ENCODE measurements at places on chromosomes 11 and 22.

GRCh38 chr11:118213201-118213600, 11.6 kb downstream of the JAML start:
- no peak for DNase-seq
- H3K36me3 ChIP-seq, result no peaks in the 10 kb centered on the region
- no peak overlapping the region for H3K4me3 ChIP-seq
- H3K27me3 ChIP-seq, result peaks cover 53% of the 10 kb centered on the region
- no peak overlapping the region for H3K27ac ChIP-seq

- peak; percentile 46 for DNase-seq
- peaks cover 6% of the 10 kb centered on the region for H3K4me1 ChIP-seq
These were observed 51.1 kb upstream of the MUC15 start for GRCh38 chr11:26623076-26623659.

DNA sequence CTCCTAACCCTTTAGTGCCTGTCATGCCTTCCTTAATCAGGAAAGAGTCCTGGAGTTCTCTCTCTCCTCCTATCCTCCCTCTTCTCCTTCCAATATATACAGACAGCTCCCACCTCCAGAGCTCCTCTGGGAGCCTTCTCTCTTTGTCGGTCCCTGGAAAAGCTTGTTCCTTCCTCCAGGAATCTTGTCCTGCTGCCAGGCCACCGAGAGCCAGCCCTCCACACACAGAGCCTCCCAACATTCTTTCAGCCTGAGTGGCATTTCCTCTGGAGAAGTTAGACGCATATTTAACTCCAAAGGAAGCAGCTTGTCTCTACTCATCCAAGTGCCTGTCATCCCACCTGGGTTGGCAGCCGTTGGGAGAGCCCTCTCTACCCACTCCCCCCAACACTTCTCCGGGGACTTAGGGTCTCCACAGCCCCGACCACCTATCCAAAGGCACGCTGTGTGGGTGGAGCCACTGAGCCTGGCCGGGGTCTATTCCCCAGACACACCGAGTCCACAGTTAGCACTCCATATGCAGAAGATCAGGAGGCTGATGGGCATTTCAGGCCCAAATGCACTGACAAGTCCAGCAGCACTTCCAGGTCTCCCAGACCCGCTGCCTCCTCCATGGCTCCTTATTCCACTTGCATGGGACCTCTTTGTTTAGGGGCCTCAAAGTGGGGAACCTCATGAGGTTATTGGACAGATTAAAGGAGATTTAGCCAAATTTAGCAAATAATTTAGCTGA, 31.1 kb downstream of the DKK3 start:
- no peaks in the 10 kb centered on the region for H3K27me3 ChIP-seq
- no peaks in the 10 kb centered on the region for H3K36me3 ChIP-seq
- peak overlapping the region; percentile 69 for H3K27ac ChIP-seq
- peak overlapping the region; percentile 8 for H3K4me3 ChIP-seq

DNA sequence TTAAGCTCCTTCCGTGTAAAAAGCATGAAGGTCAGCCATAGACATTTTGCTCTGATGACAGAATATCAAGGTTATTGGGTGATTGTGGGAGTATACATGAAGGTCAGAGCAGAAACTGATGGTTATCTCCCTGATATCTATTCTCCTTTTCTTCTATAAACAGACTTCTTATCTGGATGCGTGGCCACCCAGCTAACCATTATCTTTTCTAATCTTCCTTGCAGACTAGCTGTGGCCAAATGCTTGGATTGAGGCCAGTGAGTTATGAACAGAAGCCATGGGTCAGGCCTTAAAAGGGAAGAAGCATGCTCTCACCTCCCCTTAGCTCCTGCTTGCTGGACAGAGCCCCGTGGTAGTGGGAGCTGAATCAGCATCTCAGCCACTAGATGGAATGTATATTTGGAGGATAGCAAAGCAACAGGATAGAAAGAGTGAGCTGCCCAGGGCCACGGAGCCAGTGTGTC, 31.3 kb upstream of the LRRC55 start:
- no peak for DNase-seq
- H3K4me1 ChIP-seq, result no peaks in the 10 kb centered on the region
- H3K36me3 ChIP-seq, result no peaks in the 10 kb centered on the region
- no peak overlapping the region for H3K4me3 ChIP-seq
- peaks cover 5% of the 10 kb centered on the region for H3K27me3 ChIP-seq
- no peak overlapping the region for H3K27ac ChIP-seq

GRCh38 chr11:106420048-106420665, 342.7 kb downstream of the AASDHPPT start:
- peaks cover 14% of the 10 kb centered on the region for H3K4me1 ChIP-seq
- no peak overlapping the region for H3K27ac ChIP-seq
- no peaks in the 10 kb centered on the region for H3K27me3 ChIP-seq

- no peak overlapping the region for H3K4me3 ChIP-seq
- H3K27ac ChIP-seq, result peak overlapping the region; percentile 1
- no peak for DNase-seq
- no peaks in the 10 kb centered on the region for H3K27me3 ChIP-seq
These were observed 38.2 kb downstream of the PITPNB start for GRCh38 chr22:27880778-27881394.

DNA sequence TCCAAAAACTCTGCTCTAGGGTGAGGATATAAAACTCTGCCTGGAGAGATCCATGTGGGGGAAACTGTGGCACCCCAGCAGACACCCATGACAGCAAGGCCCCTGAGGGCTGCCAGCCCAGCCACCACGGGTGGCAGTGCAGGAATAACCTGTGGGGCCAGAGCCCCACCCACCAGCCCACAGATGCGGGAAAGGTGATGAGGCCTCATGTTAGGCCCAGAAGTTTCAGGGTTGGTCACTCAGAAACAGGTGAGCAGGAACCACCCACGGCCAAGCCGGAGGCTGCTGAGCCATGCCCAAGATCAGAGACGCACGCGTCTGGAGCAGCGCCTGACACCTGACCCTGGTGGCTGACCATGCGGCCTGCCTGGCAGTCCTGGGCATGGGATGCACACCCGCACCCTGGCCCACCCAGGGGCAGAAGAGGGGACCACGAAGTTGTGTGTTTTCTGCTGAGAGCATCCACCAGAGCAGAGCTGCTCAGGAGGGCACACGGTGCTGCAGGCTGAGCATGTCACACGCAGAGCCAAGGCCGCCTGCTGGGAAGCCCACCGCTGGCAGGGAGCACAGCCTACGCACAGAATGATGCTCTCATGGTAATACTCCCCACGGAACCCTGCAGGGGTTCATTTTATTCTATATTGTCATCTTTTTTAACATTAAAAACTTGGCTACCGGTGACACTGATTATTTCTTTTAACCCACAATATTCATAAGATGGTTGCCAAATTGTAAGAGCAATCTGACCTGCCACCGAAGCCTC, 41.2 kb downstream of the DUSP8 start:
- no peak overlapping the region for H3K27ac ChIP-seq
- DNase-seq, result no peak
- peaks cover 19% of the 10 kb centered on the region for H3K4me1 ChIP-seq

- DNase-seq, result no peak
- H3K4me3 ChIP-seq, result no peak overlapping the region
- no peak overlapping the region for H3K27ac ChIP-seq
- H3K36me3 ChIP-seq, result no peaks in the 10 kb centered on the region
These were observed 51.1 kb downstream of the IGSF9B start for GRCh38 chr11:133905677-133906156.

GRCh38 chr11:9022961-9023680, 19.3 kb upstream of the NRIP3 start:
- H3K36me3 ChIP-seq, result no peaks in the 10 kb centered on the region
- H3K4me3 ChIP-seq, result no peak overlapping the region
- H3K27ac ChIP-seq, result no peak overlapping the region

GRCh38 chr11:69114362-69114761, 41.4 kb upstream of the SMIM38 start:
- no peak for DNase-seq
- H3K4me3 ChIP-seq, result no peak overlapping the region
- H3K36me3 ChIP-seq, result no peaks in the 10 kb centered on the region
- H3K4me1 ChIP-seq, result no peaks in the 10 kb centered on the region
- no peak overlapping the region for H3K27ac ChIP-seq
- peaks cover 30% of the 10 kb centered on the region for H3K27me3 ChIP-seq

DNA sequence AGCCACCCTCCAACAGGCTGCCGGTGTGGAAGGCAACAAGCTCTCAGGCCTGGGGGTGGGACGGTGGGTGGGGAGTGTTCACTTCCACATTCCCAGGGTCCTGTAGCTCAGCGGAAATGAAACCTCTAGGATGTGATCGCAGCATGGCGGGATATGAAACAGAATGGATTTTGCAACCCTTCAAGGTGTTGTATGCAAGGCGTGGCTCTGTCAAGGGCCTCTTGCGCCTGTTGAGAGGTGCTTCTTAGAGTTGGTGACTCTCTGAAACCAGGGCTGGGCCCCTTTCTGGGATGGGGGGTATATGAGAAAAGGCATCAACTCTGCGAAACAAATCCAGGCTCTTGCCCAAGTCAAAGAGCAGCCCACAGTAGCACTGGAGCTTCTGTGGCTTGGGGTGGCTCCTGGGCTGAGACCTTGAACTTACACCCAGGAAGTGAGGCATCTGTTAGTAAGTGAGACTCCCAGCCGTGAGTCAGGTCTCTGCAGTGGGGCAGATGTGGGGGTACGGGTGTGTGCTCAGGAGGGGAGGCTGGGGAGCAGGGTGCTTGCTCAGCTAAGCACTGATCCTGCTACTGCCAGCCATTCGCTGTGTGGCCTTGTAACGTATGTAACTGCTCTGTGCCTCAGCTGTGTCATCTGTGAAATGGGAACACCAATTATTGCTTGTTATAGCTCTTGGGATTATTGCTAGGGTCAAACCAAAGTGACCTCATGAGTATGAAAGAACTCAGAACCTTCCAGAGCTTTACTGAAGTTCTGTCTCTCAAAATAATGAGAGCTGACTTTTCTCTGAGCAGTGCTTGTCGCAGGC, 28.3 kb downstream of the NECTIN1 start:
- no peak overlapping the region for H3K27ac ChIP-seq
- H3K36me3 ChIP-seq, result no peaks in the 10 kb centered on the region
- H3K4me3 ChIP-seq, result no peak overlapping the region
- peaks cover 6% of the 10 kb centered on the region for H3K4me1 ChIP-seq
- H3K27me3 ChIP-seq, result no peaks in the 10 kb centered on the region

DNA sequence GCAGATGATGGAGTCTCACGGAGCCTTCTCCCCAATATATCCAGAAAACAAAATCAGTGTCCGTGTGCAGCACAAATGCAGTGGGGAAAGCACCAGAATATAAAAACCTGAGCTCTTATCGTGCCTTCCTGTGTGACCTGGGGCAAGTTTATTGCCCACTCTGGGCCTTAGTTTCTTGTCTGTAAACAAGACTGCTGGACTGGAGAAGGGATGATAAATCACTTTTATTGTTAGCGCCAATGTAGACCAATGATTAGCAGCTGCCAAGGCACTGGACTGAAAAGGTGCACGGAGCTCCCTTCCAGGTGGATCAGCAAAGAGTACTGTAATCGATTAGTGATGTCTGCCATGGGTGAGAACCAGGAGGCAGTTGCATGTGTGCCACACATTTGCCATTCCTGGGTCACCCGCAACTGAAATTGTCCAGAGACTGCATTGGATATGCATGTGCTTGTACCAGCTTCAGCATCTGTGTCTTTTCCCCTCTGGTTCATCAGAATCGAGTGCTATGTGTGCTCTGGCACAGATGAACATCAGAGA, 89.2 kb downstream of the TSPAN18 start:
- no peak overlapping the region for H3K27ac ChIP-seq
- no peak for DNase-seq
- no peaks in the 10 kb centered on the region for H3K27me3 ChIP-seq
- H3K36me3 ChIP-seq, result no peaks in the 10 kb centered on the region
- H3K4me3 ChIP-seq, result no peak overlapping the region

DNA sequence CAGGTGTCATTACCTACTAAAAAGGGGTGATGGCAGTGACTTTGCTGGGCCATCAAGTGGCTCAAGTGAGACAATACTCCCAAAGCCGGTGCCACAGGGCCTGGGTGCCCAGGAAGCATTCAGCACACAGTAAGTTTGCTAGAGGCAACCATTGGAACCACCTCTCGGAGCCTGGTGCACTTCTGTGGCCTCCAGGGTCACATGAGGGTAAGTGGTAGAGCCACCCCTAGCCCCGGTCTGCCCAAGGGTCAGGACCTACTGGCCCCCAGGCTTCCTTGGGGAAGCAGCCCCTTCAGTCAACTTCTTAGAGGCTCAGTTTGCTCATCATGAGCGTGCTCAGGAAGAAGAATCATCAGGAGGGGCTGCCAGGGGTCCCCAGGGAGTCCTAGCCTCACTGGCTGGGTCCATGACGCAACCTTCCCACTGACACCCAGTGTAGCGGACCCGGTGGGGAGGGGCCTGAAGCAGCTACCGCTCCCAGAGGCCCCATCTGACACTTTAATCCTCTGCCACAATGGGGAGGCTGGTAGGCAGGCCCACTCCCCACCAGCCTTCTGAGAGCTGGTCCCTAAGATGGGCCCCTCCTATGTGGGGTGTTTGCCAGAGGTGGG, 17.5 kb upstream of the RASL10A start:
- H3K4me1 ChIP-seq, result no peaks in the 10 kb centered on the region
- H3K4me3 ChIP-seq, result no peak overlapping the region
- H3K36me3 ChIP-seq, result peaks cover 26% of the 10 kb centered on the region
- no peak overlapping the region for H3K27ac ChIP-seq
- DNase-seq, result peak; percentile 74

DNA sequence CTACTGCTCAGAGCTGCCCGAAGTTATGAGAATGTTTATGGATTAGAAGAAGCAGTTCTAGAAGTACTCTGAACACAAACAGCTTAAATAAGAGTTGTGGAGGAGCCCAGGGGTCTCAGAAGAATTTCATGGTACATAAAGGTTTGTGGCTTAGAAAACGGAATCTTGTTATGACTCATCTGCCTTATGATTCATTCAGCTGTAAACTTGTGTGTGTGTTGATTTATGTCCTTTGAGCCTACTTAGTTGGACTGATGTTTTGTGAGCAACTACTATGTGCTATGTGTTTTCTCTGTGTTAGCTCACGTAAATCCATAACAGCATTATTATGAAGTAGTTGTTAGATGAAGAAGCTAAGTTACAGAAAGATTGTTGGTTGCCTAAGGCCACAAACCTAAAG, 203.7 kb downstream of the PGR start:
- H3K27ac ChIP-seq, result no peak overlapping the region
- no peak overlapping the region for H3K4me3 ChIP-seq
- H3K4me1 ChIP-seq, result peaks cover 33% of the 10 kb centered on the region
- no peak for DNase-seq
- H3K27me3 ChIP-seq, result no peaks in the 10 kb centered on the region
- H3K36me3 ChIP-seq, result no peaks in the 10 kb centered on the region

GRCh38 chr11:12529793-12530192, 144.4 kb upstream of the TEAD1 start:
- peaks cover 44% of the 10 kb centered on the region for H3K4me1 ChIP-seq
- H3K36me3 ChIP-seq, result peaks cover 37% of the 10 kb centered on the region
- no peaks in the 10 kb centered on the region for H3K27me3 ChIP-seq

DNA sequence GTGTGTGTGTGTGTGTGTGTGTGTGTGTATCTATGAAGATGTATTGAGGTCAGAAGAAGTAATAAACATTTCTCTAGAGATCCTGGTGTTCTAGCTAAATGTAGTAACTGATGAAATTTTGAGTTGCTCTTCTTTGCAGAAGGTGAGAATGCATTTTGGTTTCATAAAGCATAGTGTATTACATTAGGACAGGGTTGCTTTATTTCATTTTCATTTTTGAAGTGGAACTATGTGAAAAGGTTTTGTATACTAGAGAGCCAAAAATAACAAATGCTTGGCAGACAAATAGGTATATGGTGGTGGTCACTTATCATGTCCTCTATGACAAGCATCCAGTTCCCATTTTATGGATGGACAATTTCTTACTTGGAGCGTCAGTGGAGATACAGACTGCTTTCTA, 99.0 kb downstream of the CASP12 start:
- H3K4me3 ChIP-seq, result no peak overlapping the region
- no peaks in the 10 kb centered on the region for H3K27me3 ChIP-seq
- H3K36me3 ChIP-seq, result no peaks in the 10 kb centered on the region
- H3K4me1 ChIP-seq, result no peaks in the 10 kb centered on the region
